Natural killer cell (primary cell): ENCODE measurements at places on chromosomes 1 and 21.

DNA sequence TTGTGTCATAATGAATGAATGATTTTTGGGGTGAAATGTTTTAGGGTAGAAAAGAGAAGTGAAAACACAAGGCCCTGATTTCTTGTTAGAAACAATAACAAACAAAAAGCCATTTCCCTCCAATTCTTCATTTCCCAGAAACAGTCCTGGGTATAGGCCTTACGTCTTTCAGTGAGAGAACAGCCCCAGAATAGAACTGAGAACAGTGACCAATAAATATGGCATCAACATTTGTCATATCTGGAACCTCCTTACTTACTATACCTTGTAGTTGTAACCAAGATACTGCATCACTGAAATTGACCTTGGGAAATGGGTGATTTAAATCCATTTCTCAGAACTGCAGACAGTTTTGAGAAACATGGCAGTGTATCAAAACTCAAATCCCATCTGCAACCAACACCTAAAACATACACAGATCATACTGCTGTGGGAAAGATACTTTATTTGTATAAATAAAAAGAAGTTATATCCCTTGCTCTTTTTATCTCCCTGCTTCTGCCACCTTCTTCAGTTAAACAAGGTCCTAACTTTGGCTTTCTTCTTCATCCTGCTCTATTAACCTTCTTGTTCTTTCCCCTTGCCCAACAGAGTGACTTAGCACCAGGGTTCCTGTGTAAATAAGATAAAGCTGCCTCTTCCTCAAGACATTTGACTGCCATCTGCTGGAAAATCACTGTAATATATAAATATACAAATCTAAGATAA is 19.5 kb downstream of the XKR8 start:
- no peak for DNase-seq

DNA sequence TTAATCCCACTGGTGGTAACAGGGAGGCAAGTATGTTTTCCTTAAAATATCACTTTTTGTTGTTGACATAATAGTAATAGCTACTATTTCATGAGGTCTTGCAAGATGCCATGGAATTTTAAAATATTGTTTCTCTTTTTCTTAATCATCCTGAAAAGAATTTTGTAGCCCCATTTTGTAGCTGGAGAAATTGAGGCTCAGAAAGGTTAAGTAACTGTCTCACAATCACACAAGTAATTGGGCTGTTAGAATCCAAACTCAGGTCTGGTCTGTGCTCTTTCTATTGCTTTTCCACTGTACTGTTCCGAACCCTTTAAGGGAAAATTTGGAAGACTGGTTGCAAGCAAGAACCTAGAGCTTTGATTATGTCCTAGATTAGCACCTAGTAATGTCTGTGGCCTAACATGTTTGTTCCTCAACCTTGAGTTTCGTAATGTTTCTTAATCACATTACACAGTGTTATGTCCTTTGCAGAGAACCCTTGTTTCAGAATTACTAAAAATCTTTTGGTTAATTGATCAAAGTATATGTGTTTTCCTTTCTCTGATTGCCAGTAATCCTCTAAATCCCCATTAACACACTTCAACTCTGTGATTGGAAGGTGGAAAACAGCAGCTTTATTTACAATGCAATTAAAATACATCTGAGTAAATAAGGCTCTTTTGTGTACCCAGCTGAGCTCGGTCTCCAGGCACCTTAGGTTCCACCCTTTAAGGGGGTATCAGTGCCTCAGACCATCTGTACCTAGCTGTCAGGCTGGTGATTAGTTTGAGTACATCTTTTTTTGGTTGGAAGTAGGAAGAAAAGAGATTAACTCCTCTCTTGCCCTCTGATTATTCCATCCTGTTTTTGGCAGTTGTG is 10.4 kb downstream of the LRRC42 start:
- no peak for DNase-seq

DNA sequence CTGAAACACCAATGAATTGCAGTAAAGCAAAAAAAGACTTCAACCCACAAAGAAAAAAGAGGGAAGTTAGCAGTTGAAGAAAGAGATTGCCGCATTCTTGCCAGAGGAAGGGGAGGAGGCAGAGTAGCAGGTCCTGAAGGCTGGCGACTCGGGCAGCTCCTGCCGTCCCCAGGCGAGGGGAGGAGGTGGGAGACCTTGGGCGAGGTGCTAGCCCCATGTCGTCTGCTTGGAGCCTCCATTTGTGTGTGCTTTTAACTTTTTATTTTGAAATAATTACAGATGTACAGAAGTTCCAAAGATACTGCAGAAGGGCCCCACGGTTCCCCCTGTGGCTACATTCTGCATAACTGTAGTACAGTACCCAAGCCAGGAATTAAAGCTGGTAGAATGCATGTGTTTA is 6.7 kb downstream of the TRPM2 start:
- DNase-seq = no peak

DNA sequence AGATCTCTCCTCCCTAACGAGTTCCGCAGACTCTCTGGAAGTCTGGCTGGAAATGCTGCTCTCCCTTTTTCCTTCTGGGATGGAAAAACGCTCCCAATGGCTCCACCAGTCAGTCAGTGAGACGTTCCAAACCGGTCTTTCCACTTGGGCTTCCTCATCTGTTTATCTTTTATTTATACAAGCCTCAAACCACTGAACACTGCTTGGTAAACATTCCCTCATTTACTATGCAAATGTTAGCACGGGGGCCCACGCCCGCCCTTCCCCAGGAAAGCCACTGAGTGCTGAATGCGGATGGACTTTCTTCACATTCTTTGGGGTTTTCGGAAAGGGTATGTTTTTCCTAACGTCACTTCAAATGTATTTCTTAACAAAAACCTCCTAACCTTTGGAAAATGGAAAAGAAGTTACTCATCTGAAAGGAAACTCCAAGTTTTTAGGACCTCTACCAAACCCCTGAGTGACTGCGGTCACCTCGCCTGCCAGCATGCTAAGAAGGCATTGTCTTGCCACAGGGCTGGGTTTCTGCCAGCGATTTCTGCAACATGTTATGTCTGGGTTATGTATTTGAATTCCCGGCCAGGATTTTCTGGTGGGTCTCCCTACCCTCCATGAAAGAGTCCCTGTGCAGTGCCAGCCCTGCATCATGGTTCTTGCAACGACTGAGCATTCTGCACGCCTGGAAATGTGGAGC is 14.0 kb upstream of the UMODL1 start:
- DNase-seq = no peak

DNA sequence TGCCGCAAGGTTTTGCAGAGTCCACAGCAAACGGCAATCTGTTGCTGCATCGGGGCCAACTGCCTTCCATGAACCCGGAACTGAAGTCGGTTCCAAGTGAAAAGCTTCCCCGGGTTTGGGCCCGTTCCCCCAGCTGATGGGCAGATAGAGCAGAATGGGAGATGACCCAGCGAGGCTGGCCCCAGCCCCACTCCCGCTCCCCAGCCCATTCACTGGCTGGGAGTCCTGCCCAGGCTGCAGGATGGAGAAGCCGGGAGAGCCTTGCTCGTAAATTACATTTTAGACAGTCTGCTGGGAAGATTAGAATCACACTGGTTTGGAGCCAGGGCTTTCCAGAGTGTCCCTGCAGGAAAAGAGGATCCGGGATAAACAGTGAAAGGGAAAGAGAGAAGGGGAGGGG is 31.6 kb upstream of the PAX7 start:
- DNase-seq = no peak

- DNase-seq = no peak
Observed at GRCh38 chr1:8415526-8416278, 97.8 kb downstream of the SLC45A1 start.

DNA sequence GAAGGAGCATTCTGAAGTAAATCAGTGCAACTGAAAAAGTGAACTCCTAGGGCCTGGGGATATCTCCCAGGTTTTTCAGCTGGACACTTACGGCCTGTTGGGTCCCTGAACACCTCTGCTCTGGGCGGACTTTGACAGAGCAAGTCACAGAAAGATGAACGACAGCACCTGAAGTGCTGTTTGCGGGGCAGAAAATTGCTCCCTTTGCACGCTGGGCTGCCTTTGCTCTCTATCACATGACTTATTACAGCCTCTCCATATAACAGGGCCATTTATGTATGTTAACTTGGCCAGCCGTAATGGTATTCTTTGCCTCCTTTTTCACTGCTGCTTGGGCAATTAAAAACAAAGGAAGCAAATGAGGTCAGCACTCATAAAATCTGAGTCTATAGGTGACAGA is 332.9 kb downstream of the BARHL2 start:
- DNase-seq = no peak

GRCh38 chr1:113657556-113658063 is 101.7 kb downstream of the PHTF1 start:
- DNase-seq = no peak

DNA sequence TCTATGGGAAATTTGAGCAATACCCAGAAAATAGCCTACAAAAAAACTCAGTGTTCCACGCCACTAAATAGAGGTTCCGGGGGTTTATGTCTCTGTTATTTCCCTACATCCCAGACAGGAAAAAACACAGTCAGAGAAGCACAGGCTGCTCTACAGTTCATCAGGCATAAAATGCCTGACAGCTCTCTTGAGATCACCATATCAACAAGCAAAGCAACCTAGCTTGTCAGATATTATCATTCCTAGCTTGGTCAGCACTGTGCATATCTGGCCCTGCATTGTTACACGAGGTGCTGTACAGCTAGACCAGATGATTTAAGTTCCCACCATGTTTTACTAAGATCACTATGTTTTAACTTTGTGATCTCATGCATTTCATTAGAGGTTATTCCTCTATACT is 172.6 kb downstream of the PTPRC start:
- no peak for DNase-seq

GRCh38 chr1:156445789-156446263 is 54.7 kb downstream of the MEF2D start:
- peak; percentile 90 for DNase-seq

- DNase-seq = no peak
Observed at GRCh38 chr1:240691909-240692705, 80.2 kb upstream of the GREM2 start.

- DNase-seq = no peak
Observed at GRCh38 chr21:40852563-40852962, 5.6 kb upstream of the DSCAM start.

DNA sequence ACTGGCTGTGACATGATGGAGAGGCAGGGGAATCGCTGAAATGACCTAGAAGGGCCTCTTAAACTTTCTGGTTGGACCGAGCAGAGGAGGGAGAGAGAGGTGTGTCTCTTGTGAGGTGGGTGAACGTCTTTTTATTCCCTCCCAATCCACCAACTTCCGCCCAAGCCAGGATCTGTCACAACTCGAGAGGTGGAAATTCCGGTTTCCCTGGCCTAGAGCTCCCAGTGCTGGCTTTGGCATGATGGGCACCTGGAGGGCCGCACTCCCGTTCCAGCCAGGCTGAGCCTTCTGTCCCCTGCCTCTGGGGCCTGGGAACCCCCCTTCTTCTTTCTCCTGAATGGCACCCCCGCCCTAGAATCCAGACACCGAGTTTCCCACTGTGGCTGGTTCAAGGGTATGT is at the start of gene SEMA4A:
Gene SEMA4A (plus strand): TSS at position 224 of the 400 bp plus-strand sequence. CDS start 994 bp downstream, outside the sequence.
- no peak for DNase-seq
